ENCODE measurements at places on chromosomes 2 and 18. TPM values are rescaled to one million over a fixed set of nuclear protein-coding genes. Genes with fewer than 3 reads are reported as not detected.

DNA sequence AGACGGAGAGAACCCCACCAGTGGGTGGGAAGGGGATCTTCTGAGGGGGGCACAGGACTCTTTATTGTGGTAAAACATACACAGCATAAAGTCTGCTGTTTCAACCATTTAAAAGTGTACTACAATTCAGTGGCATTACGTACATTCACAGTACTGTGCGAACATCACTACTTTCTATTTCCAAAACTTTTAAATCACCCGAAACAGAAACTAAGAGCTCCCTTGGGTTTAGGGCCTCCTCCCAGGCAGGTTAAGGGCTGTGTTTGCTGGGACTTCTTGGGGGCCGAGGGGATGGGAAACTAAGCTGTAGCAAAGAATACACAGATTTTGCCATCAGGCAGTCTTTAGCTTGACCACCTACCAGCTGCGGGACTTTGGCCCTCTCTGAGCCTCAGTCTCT, 242.0 kb downstream of the HAUS1 start:
- peaks cover 10% of the 10 kb centered on the region for H3K4me1 ChIP-seq
- H3K36me3 ChIP-seq, result no peaks in the 10 kb centered on the region
- no peaks in the 10 kb centered on the region for H3K27me3 ChIP-seq
- DNase-seq, result no peak
- no peak overlapping the region for H3K4me3 ChIP-seq
- no peak overlapping the region for H3K27ac ChIP-seq

- H3K4me1 ChIP-seq, result no peaks in the 10 kb centered on the region
- no peak overlapping the region for H3K4me3 ChIP-seq
- H3K36me3 ChIP-seq, result peaks cover 25% of the 10 kb centered on the region
- no peaks in the 10 kb centered on the region for H3K27me3 ChIP-seq
- H3K27ac ChIP-seq, result no peak overlapping the region
Measured at GRCh38 chr18:46893360-46893759, 23.9 kb downstream of the PIAS2 start.

GRCh38 chr18:70322928-70323327, 34.1 kb downstream of the SOCS6 start:
- no peak overlapping the region for H3K27ac ChIP-seq
- no peak overlapping the region for H3K4me3 ChIP-seq
- no peak for DNase-seq
- H3K4me1 ChIP-seq, result peaks cover 12% of the 10 kb centered on the region

GRCh38 chr2:53583583-53583982, 184.0 kb upstream of the CHAC2 start:
- DNase-seq, result no peak
- H3K27ac ChIP-seq, result no peak overlapping the region
- no peaks in the 10 kb centered on the region for H3K27me3 ChIP-seq
- H3K36me3 ChIP-seq, result no peaks in the 10 kb centered on the region
- H3K4me3 ChIP-seq, result no peak overlapping the region
- no peaks in the 10 kb centered on the region for H3K4me1 ChIP-seq

GRCh38 chr2:219457784-219458369, 23.2 kb downstream of the SPEG start:
- DNase-seq, result no peak
- H3K27me3 ChIP-seq, result peaks cover 16% of the 10 kb centered on the region
- H3K4me3 ChIP-seq, result no peak overlapping the region
- no peak overlapping the region for H3K27ac ChIP-seq

SS18 gene
- 251 TPM for total RNA-seq

GRCh38 chr2:108287169-108287568, 1.5 kb upstream of the SULT1C2 start:
- no peak overlapping the region for H3K4me3 ChIP-seq
- no peaks in the 10 kb centered on the region for H3K36me3 ChIP-seq
- DNase-seq, result no peak
- H3K27me3 ChIP-seq, result peaks cover 4% of the 10 kb centered on the region

PROKR1 gene
- total RNA-seq, result 0.13 TPM

DNA sequence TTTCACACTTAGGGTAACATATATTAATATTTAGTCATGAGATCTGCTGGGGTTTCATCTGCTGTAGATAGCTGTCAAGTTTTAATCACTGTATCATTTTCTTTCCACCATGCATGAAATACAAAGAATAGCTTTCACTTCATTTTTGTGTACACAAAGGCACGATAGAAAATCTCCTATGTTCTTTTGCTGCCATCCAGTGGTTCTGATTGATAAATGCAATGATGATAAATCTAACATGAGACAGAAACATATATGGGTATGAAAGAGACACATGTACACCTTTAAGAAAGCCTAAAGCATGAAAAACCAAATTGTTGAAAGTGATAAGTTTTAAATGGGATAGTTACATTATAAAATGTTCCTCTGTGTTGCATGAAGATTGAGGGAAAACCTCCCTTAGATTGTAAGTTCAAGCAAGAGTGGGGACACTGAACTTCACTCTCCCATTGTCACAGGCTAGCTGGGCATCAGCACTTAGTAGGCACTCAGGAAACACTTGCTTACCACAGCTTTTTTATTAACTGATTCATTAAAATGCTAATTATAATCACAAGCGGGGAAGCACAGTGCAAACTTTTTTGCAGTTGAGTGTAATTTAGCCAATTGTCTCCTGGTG, 31.2 kb downstream of the C1D start:
- H3K4me3 ChIP-seq, result no peak overlapping the region
- H3K27me3 ChIP-seq, result no peaks in the 10 kb centered on the region
- H3K36me3 ChIP-seq, result no peaks in the 10 kb centered on the region
- no peak for DNase-seq
- H3K27ac ChIP-seq, result no peak overlapping the region

DNA sequence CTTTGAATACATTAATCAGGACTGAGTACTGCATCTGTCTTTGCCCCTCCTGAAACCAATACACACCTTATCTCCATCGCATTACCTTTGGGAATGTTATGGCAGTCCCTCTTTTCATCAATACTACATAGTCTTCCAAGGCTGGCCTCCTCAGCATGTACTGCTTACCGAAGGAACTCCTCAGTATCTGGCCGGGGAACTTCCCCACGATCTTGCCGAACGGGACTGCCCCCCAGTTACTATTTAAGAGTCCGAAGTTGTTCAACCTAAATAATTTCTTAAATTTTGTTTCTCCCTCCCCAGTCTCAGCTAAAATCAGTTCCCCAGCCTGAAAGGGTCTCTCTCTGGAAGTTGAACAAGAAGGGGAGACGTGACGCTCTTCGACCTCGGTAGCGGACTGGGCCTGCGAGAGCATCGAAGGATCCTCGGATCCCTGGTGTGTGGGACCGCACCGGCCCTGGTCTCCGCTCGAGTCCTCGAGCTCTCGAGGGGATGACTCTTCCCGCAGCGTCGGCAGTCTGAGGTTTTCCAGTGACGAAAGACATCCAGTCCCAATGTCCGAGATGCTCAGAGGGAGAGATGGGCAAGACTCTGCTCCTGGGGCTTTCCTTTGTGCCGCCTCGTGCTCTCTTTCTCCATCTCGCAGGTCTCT, 489 bp downstream of the TRMT61B start:
- H3K36me3 ChIP-seq, result no peaks in the 10 kb centered on the region
- peak overlapping the region; percentile 85 for H3K27ac ChIP-seq
- no peak for DNase-seq
- H3K27me3 ChIP-seq, result no peaks in the 10 kb centered on the region
- peaks cover 39% of the 10 kb centered on the region for H3K4me1 ChIP-seq
- H3K4me3 ChIP-seq, result peak overlapping the region; percentile 94

DNA sequence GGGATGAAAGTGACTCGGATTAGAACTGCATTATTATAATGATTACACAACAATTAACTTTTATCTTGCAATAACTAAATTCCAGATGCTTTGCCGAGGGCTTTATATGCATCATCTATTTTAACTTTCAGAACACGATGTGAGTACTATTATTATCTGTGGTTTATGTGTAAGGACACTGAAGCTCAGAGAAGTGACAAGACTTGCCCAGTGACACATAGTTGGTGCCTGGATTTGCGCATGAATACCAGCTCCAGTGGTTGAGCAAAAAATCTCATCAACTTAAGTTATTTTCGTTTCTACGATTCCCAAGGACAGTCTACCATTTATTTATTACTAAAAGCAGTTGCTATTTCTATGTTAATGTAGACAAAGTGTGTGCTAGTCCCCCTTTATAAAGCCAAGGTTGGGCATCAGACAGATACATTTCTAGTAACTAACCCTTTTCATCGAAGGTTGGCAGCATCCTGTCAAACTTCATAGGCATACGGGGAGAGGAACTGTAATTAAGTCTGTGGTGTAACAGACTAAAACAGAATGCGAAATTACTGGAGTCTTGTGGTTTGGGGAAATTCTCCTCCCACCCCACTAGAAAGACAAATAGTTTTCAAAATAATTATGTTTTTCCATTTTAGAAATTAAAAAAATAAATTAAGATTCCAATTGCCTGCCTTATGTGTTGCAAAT, 73.2 kb upstream of the BOD1L2 start:
- no peak overlapping the region for H3K27ac ChIP-seq
- no peak for DNase-seq
- no peak overlapping the region for H3K4me3 ChIP-seq
- H3K27me3 ChIP-seq, result peaks cover 27% of the 10 kb centered on the region
- no peaks in the 10 kb centered on the region for H3K36me3 ChIP-seq

- DNase-seq, result no peak
- no peak overlapping the region for H3K27ac ChIP-seq
- H3K4me1 ChIP-seq, result no peaks in the 10 kb centered on the region
- H3K27me3 ChIP-seq, result no peaks in the 10 kb centered on the region
- H3K36me3 ChIP-seq, result no peaks in the 10 kb centered on the region
Measured at GRCh38 chr2:223481486-223481885, 120.7 kb downstream of the SCG2 start.

GRCh38 chr18:33804258-33804657, 226.2 kb downstream of the ASXL3 start:
- H3K27ac ChIP-seq, result no peak overlapping the region
- no peaks in the 10 kb centered on the region for H3K27me3 ChIP-seq
- no peak for DNase-seq
- H3K36me3 ChIP-seq, result no peaks in the 10 kb centered on the region
- H3K4me3 ChIP-seq, result no peak overlapping the region

DNA sequence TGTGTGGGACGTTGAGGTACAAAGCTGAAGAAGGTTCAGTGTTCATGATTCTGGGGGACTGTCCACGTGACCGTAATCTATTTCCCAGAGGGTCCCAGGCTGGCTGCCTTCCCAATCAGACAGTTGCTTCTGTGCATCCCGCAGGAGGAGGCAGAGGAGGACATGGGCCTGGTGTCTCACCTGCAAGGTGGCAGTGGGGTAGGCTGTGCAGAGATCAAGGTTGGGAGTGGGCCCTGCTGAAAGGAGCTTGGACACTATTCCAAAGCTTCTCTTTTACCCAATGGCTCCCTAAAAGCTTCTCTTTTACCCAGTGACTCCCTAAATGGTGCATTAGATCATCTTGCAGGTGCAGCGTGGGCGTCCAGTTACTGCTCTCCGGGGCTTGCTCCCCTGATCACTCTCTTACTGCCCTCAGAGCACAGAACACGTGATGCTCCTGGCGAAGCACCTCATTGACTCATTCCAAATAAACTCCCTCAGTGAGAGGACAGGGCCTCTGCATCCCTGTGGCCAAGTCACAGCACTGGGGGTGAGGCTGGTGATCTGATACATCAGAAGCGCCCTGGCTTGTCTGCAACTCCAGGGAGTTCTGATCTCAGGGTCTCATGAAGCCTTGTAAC, 41.5 kb downstream of the RNF144A start:
- peaks cover 26% of the 10 kb centered on the region for H3K4me1 ChIP-seq
- no peaks in the 10 kb centered on the region for H3K27me3 ChIP-seq
- no peak overlapping the region for H3K27ac ChIP-seq
- no peak for DNase-seq

GRCh38 chr2:47785986-47786385, 3.0 kb downstream of the MSH6 start:
- no peak overlapping the region for H3K4me3 ChIP-seq
- H3K36me3 ChIP-seq, result no peaks in the 10 kb centered on the region
- no peak for DNase-seq
- H3K27ac ChIP-seq, result no peak overlapping the region
- H3K4me1 ChIP-seq, result peaks cover 30% of the 10 kb centered on the region

ZNF516 gene
- total RNA-seq, result 22.1 TPM

GRCh38 chr2:12504443-12504842, 212.3 kb upstream of the TRIB2 start:
- no peaks in the 10 kb centered on the region for H3K27me3 ChIP-seq
- H3K4me1 ChIP-seq, result peaks cover 9% of the 10 kb centered on the region
- H3K27ac ChIP-seq, result no peak overlapping the region
- no peaks in the 10 kb centered on the region for H3K36me3 ChIP-seq
- no peak for DNase-seq

DNA sequence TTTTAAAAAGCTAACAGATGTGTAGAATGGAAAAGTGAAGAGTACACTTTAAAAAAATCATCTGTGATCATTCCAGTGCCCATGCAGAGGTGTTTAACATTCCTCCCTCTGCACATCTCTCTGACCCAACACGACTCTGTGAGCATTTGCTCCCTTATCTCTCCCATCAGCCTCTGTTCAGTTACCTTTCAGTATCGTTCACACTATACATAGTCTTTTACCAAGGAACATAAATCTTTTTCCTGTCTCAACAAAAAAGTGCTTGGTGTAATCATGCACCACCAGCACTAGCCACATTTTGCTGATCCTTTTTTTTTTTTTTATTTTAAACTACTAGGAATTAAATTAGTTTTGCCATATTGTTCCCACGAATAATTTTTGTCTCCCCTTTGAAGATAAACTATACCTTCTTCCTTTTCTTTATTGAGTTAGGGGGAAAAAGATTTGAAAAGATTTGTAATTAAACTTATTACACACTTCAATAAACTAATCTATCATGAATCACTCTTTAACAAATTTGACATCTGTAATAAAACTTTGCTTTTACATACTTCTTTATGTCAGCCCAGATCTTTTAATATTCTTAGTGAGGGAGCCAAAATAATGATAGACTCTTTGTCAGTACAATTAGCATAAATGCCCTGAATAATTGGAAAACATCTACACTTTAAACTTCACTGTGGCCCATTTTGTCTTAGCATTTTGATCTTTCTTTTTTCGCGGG, 489.8 kb upstream of the FANCL start:
- no peak for DNase-seq
- no peak overlapping the region for H3K27ac ChIP-seq
- no peaks in the 10 kb centered on the region for H3K27me3 ChIP-seq
- H3K4me1 ChIP-seq, result no peaks in the 10 kb centered on the region
- H3K4me3 ChIP-seq, result no peak overlapping the region
- H3K36me3 ChIP-seq, result no peaks in the 10 kb centered on the region

- H3K36me3 ChIP-seq, result no peaks in the 10 kb centered on the region
- DNase-seq, result no peak
- H3K4me3 ChIP-seq, result no peak overlapping the region
- H3K4me1 ChIP-seq, result no peaks in the 10 kb centered on the region
- H3K27me3 ChIP-seq, result peaks cover 10% of the 10 kb centered on the region
Measured at GRCh38 chr2:176566496-176566895, 297.3 kb downstream of the MTX2 start.

- H3K27ac ChIP-seq, result no peak overlapping the region
- H3K4me3 ChIP-seq, result no peak overlapping the region
- no peaks in the 10 kb centered on the region for H3K36me3 ChIP-seq
- H3K4me1 ChIP-seq, result peaks cover 12% of the 10 kb centered on the region
Measured at GRCh38 chr18:13428319-13428718, 209.8 kb downstream of the LDLRAD4 start.

- no peaks in the 10 kb centered on the region for H3K27me3 ChIP-seq
- no peak overlapping the region for H3K4me3 ChIP-seq
- DNase-seq, result no peak
- H3K27ac ChIP-seq, result no peak overlapping the region
Measured at GRCh38 chr2:45869165-45869501, 217.7 kb downstream of the PRKCE start.

Data from suprapubic skin (tissue), 4 donors.